ENCODE measurements at places on chromosomes 2 and 18. TPM values are rescaled to one million over a fixed set of nuclear protein-coding genes. Genes with fewer than 3 reads are reported as not detected.

The DUSP2 gene
- polyA plus RNA-seq, result 2.1 TPM

The RAD51AP2 gene
- 0.54 TPM for polyA plus RNA-seq

The ZNF385B gene
- polyA plus RNA-seq, result 0.30 TPM

The POTEI gene
- polyA plus RNA-seq, result 0.25 TPM

The PDE11A gene
- 0.89 TPM for polyA plus RNA-seq

The TBR1 gene
- polyA plus RNA-seq, result 4.5 TPM

The MYO3B gene
- 0.11 TPM for polyA plus RNA-seq

The HNRNPLL gene
- polyA plus RNA-seq, result 53.4 TPM

The EPHA4 gene
- polyA plus RNA-seq, result 71.1 TPM

The ACADL gene
- polyA plus RNA-seq, result 0.14 TPM

The IL36B gene
- not detected for polyA plus RNA-seq

The TTN gene
- polyA plus RNA-seq, result 0.16 TPM

The RNMT gene
- 31.1 TPM for polyA plus RNA-seq

The CRYBA2 gene
- polyA plus RNA-seq, result not detected

The NT5C1B gene
- not detected for polyA plus RNA-seq

The CD8B gene
- not detected for polyA plus RNA-seq

The MGAT4A gene
- 54.8 TPM for polyA plus RNA-seq

The SEPTIN10 gene
- 10.0 TPM for polyA plus RNA-seq

The CGREF1 gene
- polyA plus RNA-seq, result 24.5 TPM

The SERPINB12 gene
- not detected for polyA plus RNA-seq

The BOLL gene
- polyA plus RNA-seq, result not detected

The DCDC2C gene
- polyA plus RNA-seq, result not detected

The COA5 gene
- 165 TPM for polyA plus RNA-seq

The DNAJB2 gene
- 172 TPM for polyA plus RNA-seq

The CFAP65 gene
- 1.7 TPM for polyA plus RNA-seq

The SNTG2 gene
- 0.42 TPM for polyA plus RNA-seq

The GALNT13 gene
- 10.9 TPM for polyA plus RNA-seq

The ACTG2 gene
- polyA plus RNA-seq, result 0.67 TPM

The KIF5C gene
- 515 TPM for polyA plus RNA-seq

The CYRIA gene
- polyA plus RNA-seq, result 64.0 TPM

The ELOA2 gene
- polyA plus RNA-seq, result not detected

The BOLA3 gene
- 132 TPM for polyA plus RNA-seq

The RBMS1 gene
- 8.4 TPM for polyA plus RNA-seq

The FRZB gene
- 3.5 TPM for polyA plus RNA-seq

The ALPI gene
- not detected for polyA plus RNA-seq

The FOXI3 gene
- not detected for polyA plus RNA-seq

The KIF1A gene
- 89.2 TPM for polyA plus RNA-seq

The DSG4 gene
- not detected for polyA plus RNA-seq

The IL37 gene
- polyA plus RNA-seq, result not detected

The SLC11A1 gene
- polyA plus RNA-seq, result 0.04 TPM

The M1AP gene
- not detected for polyA plus RNA-seq

The PXDN gene
- polyA plus RNA-seq, result 200 TPM

The CAMKMT gene
- 5.1 TPM for polyA plus RNA-seq

The WDSUB1 gene
- 10.8 TPM for polyA plus RNA-seq

The TUBB8B gene
- not detected for polyA plus RNA-seq

The POTEF gene
- 2.3 TPM for polyA plus RNA-seq

The C1QL2 gene
- polyA plus RNA-seq, result not detected

The LAPTM4A gene
- 81.7 TPM for polyA plus RNA-seq

The MOGAT1 gene
- polyA plus RNA-seq, result not detected

The ABCB11 gene
- polyA plus RNA-seq, result not detected

The LHCGR gene
- polyA plus RNA-seq, result not detected

The RSAD2 gene
- polyA plus RNA-seq, result 0.16 TPM

The CNGA3 gene
- 0.64 TPM for polyA plus RNA-seq

The ASB18 gene
- not detected for polyA plus RNA-seq

The PDK1 gene
- polyA plus RNA-seq, result 19.3 TPM

The ATP5F1A gene
- polyA plus RNA-seq, result 1,932 TPM

The ACKR3 gene
- polyA plus RNA-seq, result 0.74 TPM
